ENCODE measurements at places on chromosomes 11 and 22.

DNA sequence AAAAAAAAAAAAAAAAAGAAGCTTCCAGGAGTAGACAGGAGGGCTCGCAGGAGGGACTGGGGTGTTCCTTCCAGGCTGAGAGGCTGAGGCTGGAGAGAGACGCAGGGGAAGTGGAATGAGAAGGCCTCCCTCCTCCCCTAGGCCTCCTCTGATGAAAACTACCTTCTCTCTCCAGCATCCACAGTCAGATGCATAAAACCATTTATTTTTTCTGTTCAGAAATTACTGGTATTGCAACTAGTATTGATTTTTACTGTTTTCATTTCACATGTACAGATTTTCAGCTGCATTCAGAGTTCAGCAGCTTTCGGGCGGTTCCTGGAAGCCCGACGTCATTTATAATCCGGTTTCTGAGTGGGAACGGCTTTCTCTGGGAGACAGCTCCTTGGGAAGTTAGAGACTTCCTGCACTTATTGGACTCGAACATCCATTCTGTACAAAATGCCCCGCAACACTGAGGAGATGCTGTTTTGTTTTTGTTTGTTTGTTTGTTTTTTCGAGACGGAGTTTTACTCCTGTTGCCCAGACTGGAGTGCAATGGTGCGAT, 6.9 kb upstream of the NFAM1 start:
- DNase-seq = no peak

GRCh38 chr22:42127606-42128005, 3.0 kb downstream of the CYP2D6 start:
- no peak for DNase-seq

DNA sequence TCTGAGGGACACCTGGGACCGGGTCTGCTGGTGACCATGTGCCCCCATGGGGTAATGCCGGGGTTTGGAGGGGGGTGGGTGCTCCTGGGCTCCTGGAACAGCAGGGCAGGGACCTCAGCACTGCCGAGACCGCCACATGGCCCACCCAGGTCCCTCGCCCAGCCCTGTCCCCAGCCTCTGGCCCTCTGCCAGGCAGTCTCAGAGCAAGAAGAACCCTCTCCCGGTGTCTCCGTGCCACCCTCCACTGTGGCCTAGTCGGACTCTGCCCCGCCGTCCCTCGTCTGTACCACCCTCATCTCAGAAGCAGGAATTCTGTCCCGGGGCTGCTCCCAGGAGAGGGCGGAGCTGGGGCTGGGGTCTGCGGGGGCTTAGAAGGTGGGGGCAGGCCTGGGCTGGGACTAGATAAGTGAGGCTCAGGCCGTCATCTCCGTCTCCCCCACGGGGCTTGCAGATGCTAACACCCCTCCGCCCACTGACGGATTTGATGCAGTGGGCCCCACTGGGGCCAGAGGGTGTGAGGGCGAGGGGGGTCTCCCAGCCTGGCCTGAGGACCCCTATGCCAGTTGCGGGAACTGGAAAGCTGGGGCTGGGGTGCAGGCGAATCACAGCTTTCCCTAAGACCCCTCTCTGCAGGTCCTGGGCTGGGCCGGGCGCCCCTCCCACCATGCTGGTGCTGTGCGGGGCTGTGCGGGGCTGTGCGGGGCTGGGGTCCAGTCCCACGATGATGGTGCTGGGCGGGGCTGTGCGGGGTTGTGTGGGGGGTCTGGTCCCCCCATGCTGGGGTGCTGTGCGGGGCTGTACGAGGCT, 1.1 kb downstream of the MUC5AC start:
- no peak for DNase-seq

DNA sequence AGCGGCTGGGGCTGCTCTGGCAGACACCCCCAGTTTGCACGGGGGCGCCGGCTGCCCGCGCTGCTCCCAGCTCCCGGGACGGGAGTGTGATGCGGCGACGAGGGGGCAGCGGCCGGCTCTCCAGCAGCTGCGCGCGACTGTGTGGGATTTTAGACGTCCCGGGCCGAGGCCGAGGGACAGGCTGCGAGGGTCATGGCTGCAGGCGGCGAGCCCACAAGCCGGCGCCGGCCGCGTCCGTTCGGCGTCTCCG, 159 bp downstream of the FZD4 start:
- DNase-seq = no peak

- no peak for DNase-seq
These were observed 431.8 kb downstream of the ETS1 start for GRCh38 chr11:128155590-128155989.

DNA sequence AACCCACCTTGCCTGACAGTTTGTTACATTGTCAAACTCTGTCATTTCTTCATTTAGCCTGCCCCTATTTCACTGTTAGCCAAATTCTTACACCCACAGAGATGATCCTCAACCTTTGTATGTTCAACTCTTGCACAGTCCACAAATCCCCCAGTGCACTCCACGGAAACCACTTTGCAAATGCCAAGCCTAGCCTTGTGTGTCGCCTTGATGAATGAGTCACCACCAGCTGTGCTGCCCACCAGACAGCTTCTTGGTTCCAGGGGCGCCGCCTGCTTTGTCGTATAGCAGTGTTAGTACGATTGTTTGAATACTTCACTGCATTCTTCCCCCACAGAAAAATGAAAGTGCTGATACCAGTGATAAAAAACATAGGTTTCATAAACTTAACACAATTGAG, 686.3 kb downstream of the NTM start:
- no peak for DNase-seq

All from LoVo (cell line).